ENCODE measurements at places on chromosomes 13 and 19. TPM values are rescaled to one million over a fixed set of nuclear protein-coding genes. Genes with fewer than 3 reads are reported as not detected.

GRCh38 chr13:46648166-46648607 lies 95.2 kb downstream of the LRCH1 start:
- H3K4me3 ChIP-seq = no peak overlapping the region
- H3K27me3 ChIP-seq = no peaks in the 10 kb centered on the region
- no peak for DNase-seq
- H3K27ac ChIP-seq = no peak overlapping the region
- H3K4me1 ChIP-seq = peaks cover 25% of the 10 kb centered on the region
- H3K36me3 ChIP-seq = no peaks in the 10 kb centered on the region

Gene XPO4
- 17.1 TPM for total RNA-seq

DNA sequence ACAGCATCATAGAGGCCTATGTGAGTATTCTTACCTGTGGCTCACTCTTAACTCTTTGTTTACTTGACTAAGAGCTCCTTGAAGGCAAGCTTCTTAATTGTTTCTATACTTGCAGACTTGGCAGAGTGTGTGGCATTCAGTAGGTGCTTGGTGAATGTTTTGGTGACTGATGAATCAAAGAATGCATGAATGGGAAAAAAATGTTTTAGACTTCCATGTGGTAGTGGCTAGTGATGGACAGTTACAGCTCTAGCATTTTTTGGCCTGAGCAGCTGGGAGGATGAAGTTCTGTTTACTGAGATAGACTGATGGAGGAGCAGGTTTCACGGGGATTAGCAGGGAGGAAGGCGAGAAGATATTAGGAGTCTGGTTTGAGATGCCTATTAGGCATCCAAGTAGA lies 13.6 kb downstream of the HAS1 start:
- H3K27me3 ChIP-seq = no peaks in the 10 kb centered on the region
- H3K4me1 ChIP-seq = peaks cover 2% of the 10 kb centered on the region
- no peak overlapping the region for H3K27ac ChIP-seq
- H3K4me3 ChIP-seq = no peak overlapping the region

- no peaks in the 10 kb centered on the region for H3K4me1 ChIP-seq
- no peaks in the 10 kb centered on the region for H3K27me3 ChIP-seq
- DNase-seq = no peak
- no peak overlapping the region for H3K27ac ChIP-seq
- no peak overlapping the region for H3K4me3 ChIP-seq
These were observed 29.6 kb downstream of the OLFM4 start for GRCh38 chr13:53058065-53058679.

Gene KRI1
- total RNA-seq = 25.2 TPM

- H3K4me3 ChIP-seq = no peak overlapping the region
- no peak for DNase-seq
- no peaks in the 10 kb centered on the region for H3K27me3 ChIP-seq
- H3K4me1 ChIP-seq = no peaks in the 10 kb centered on the region
- no peaks in the 10 kb centered on the region for H3K36me3 ChIP-seq
These were observed 905.5 kb downstream of the UQCRFS1 start for GRCh38 chr19:28307487-28307886.

DNA sequence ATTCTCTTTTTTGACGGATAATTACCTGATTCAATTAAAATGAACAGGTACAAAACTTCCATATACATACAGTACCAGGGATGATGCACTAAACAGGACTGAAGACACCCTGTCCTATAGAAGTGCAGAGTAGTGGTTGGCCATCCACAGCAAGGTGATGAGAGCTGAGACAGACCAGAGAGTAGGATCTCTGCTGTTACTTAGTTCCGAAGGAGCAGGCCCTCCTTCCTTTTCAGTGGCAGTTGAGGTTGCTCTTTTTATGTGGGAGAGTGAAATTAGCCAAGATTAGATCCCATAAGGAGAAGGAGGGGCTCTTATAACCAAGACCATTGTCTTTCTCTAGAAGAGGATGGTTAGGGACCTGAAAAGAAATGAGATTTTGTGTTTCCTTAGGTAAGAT lies 4.0 kb downstream of the PDS5B start:
- no peaks in the 10 kb centered on the region for H3K36me3 ChIP-seq
- H3K4me3 ChIP-seq = no peak overlapping the region
- peaks cover 32% of the 10 kb centered on the region for H3K4me1 ChIP-seq
- no peaks in the 10 kb centered on the region for H3K27me3 ChIP-seq
- H3K27ac ChIP-seq = no peak overlapping the region

DNA sequence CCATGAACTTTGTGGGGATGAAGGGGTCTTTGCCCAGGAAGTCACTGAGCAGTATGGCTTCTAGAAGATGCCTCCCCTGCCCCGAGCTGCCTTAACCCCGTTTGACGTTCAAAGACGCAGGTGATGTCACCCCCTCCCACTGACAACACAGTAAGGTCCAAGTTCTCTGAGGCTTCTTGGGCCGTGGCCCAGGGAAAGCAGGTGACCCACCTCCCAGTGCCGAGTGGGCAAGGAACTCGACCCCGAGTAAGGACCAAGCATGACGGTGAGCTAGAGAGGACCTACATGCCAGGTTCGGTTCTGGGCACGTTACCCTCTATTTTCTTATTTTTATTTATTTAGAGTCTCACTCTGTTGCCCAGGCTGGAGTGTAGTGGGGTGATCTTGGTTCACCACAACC lies 81.3 kb downstream of the SLC6A16 start:
- no peak overlapping the region for H3K4me3 ChIP-seq
- no peaks in the 10 kb centered on the region for H3K36me3 ChIP-seq
- no peaks in the 10 kb centered on the region for H3K4me1 ChIP-seq
- no peak overlapping the region for H3K27ac ChIP-seq
- DNase-seq = no peak

DNA sequence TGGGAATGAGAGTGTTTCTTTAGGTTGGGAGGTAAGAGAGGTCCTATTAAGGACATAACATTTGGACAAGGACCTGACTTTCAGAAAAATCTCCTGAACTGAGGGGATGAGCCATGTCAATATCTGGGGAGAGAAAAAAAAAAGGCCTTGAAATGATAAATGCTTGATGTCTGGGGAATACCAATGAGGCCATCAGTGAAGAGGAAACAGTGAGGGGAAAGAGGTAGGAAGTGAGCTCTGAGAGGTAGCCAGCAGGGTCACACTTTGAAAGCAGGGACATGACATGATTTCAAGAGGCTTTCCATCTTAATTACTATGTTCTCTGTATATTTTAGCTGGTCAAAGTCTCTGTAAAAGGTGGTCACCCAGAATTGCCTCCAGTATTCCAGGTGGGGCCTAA lies 9.9 kb upstream of the UBE2L5 start:
- peaks cover 19% of the 10 kb centered on the region for H3K4me1 ChIP-seq
- H3K4me3 ChIP-seq = no peak overlapping the region
- no peaks in the 10 kb centered on the region for H3K27me3 ChIP-seq
- no peak for DNase-seq
- no peak overlapping the region for H3K27ac ChIP-seq

Gene HCN2
- 0.24 TPM for total RNA-seq

Gene PTH2
- total RNA-seq = not detected

Gene SSBP4
- total RNA-seq = 65.6 TPM

Gene CAMSAP3
- 25.6 TPM for total RNA-seq

Gene ZNF471
- total RNA-seq = 7.6 TPM

DNA sequence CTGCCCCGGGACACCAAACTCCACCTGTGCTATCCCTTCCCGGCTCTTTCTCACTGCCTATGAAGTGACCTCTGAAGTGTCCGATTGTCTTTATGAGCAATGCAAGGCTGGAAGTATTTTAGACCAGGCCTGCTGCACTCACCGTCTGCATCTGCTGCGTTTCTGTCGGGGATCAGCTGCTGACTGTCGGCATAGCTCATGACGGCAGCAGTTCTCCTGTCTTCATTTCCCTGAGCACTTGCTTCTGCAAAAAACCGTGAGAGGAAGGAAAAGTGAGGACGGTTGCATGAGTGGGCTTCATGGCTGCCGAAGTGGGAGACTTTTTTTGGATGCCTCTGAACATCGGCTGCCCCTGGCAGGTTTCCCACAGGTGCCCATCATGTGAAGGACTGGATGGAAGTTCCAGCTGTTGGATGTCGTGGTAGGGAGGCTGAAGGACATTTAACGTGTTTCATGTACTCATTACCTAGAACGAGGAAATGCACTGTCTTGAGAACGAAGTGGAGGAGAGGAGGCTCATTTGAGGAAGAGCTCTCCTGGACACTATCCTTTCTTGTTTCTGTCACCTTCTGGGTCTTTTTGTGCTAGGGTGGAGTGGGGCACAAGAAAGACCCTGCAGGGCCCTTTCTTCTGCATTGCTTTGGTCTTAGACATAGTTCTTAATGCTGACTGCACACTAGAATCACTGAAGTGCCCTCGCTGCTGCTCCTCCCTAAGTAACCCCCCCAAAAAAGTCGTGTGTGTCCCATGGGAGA lies 94.7 kb downstream of the RNASEH2B start:
- H3K36me3 ChIP-seq = no peaks in the 10 kb centered on the region
- H3K4me3 ChIP-seq = no peak overlapping the region
- H3K4me1 ChIP-seq = no peaks in the 10 kb centered on the region
- DNase-seq = no peak

DNA sequence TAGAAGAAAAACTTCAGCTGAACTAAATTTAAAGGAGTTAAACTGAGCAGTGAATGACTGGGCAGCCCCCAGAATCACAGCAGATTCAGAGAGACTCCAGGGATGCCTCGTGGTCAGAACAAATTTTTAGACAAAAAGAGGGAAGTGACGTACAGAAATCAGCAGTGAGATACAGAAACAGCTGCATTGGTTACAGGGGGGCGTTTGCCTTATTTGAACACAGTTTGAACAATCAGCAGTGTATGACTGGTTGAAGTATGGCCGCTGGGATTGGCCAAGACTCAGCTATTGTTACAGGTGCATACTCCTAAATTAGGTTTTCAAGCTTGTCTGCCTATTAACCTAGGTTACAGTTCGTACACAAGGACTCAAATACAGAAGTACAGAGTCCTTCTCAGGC lies 2.2 kb upstream of the SPRYD7 start:
- DNase-seq = no peak
- H3K27ac ChIP-seq = no peak overlapping the region
- peaks cover 36% of the 10 kb centered on the region for H3K4me1 ChIP-seq
- H3K27me3 ChIP-seq = no peaks in the 10 kb centered on the region
- no peak overlapping the region for H3K4me3 ChIP-seq

DNA sequence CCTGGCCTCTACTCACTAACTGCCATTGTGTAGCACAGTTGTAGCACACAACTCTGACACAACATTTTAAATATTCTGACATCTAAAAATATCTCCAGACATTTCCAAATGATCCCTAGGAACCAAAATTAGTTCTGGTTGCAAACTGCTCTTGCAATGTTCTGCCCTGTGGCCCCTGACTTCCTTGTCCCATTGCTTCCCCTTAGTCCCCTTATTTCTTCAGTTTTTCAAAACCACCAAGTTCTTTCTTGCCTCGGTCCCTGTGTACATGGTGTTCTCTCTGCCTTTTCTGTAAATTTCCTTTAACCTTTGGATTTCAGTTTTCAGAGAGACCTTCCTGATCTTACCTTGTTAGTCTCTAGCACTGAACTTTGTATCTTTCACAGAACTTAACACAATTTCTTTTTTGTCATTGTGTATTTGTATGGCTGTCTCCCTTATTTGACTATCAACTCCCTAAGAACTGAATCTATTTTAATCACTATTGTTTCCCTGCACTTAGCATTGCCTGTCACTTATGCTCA lies 87.6 kb upstream of the MLNR start:
- H3K27ac ChIP-seq = no peak overlapping the region
- H3K4me3 ChIP-seq = no peak overlapping the region
- no peaks in the 10 kb centered on the region for H3K4me1 ChIP-seq
- no peaks in the 10 kb centered on the region for H3K27me3 ChIP-seq
- DNase-seq = no peak
- H3K36me3 ChIP-seq = peaks cover 60% of the 10 kb centered on the region

Gene TMC4
- total RNA-seq = 57.6 TPM

Gene ADGRE2
- 19.9 TPM for total RNA-seq

Gene CLEC17A
- not detected for total RNA-seq

- no peak overlapping the region for H3K4me3 ChIP-seq
- no peaks in the 10 kb centered on the region for H3K27me3 ChIP-seq
- H3K4me1 ChIP-seq = peaks cover 16% of the 10 kb centered on the region
- no peak overlapping the region for H3K27ac ChIP-seq
- no peaks in the 10 kb centered on the region for H3K36me3 ChIP-seq
- DNase-seq = no peak
These were observed 165.8 kb downstream of the DCLK1 start for GRCh38 chr13:35965226-35965927.

Gene ZNF610
- total RNA-seq = 3.6 TPM

GRCh38 chr19:51926426-51926783 lies 867 bp upstream of the ZNF613 start:
- H3K27me3 ChIP-seq = no peaks in the 10 kb centered on the region
- no peak for DNase-seq
- peak overlapping the region; percentile 83 for H3K27ac ChIP-seq
- H3K4me1 ChIP-seq = peaks cover 9% of the 10 kb centered on the region

DNA sequence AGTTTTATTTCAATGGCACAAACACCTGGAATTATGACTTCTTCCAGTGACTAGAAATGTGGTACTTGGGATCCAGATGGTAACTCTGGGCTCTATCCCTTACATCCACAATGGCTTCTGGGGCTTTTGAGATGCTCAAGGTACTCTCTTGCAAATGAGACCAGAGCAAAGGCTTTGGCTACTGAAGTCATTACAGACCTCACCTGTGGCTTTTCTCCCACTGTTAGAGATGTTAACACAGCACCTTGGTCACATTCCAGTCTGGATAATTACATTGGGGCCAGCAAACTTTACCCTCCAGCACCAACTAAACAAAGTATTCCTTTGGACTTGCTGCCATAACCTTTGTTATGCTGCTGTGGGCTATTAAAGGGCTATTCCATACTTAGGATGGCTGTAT lies 6.1 kb downstream of the ENOX1 start:
- no peak overlapping the region for H3K4me3 ChIP-seq
- peaks cover under 1% of the 10 kb centered on the region for H3K4me1 ChIP-seq
- peaks cover 3% of the 10 kb centered on the region for H3K27me3 ChIP-seq
- no peaks in the 10 kb centered on the region for H3K36me3 ChIP-seq
- no peak for DNase-seq
- H3K27ac ChIP-seq = no peak overlapping the region

Gene NACC1
- total RNA-seq = 35.2 TPM

Measured in lower lobe of right lung (tissue), 2 donors.